ENCODE measurements at places on chromosomes 13 and 19. TPM values are rescaled to one million over a fixed set of nuclear protein-coding genes. Genes with fewer than 3 reads are reported as not detected.

YJEFN3 gene
- total RNA-seq, result 27.6 TPM

NRTN gene
- total RNA-seq, result 2.1 TPM

IRGC gene
- not detected for total RNA-seq

CASP14 gene
- not detected for total RNA-seq

COX7A1 gene
- not detected for total RNA-seq

CEACAM4 gene
- total RNA-seq, result not detected

SELENOV gene
- total RNA-seq, result 6.5 TPM

LPAR2 gene
- total RNA-seq, result 164 TPM

SIAH3 gene
- total RNA-seq, result not detected

SEMA6B gene
- total RNA-seq, result 26.6 TPM

DNA sequence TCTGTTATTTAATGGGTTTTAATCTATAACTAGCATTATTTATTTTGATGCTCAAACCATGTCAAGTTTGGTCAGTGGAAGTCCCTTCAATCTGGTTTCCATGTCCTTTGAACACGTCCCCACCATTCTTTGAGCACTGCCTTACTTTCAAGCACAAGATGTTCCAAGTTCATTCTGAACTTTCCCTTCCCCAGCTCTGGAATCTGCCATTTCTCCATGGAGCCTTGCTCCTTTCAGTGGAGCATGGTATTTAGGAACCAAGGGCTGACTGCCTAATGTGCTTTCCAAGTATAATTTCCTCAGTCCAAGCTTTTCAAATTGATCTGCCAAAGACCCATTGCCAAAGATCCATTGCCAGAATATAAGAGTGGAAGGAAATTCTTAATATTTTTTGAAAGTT is 1.1 kb upstream of the ZNF546 start:
- DNase-seq, result no peak

GRCh38 chr13:71488201-71488600 is 378.8 kb downstream of the DACH1 start:
- no peak for DNase-seq

DNA sequence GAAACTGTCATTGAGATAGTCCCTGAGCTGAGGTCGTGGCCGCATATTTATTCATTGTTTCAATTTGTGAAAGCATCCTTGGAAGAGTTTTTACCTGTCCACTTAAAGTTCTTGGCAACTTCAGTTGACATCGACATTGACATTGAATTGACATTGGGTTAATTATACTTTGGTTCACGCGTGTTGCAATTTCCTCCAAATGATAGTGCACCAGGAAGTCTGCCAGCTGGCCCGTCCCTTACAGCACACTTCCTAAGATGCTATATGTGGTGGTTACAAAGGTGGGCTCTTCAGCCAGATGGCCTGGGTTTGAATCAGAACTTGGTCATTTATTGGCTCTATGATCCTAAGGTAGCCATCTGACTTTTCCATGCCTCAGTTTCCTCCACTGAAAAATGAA is 176.0 kb downstream of the FGF14 start:
- DNase-seq, result no peak

DNA sequence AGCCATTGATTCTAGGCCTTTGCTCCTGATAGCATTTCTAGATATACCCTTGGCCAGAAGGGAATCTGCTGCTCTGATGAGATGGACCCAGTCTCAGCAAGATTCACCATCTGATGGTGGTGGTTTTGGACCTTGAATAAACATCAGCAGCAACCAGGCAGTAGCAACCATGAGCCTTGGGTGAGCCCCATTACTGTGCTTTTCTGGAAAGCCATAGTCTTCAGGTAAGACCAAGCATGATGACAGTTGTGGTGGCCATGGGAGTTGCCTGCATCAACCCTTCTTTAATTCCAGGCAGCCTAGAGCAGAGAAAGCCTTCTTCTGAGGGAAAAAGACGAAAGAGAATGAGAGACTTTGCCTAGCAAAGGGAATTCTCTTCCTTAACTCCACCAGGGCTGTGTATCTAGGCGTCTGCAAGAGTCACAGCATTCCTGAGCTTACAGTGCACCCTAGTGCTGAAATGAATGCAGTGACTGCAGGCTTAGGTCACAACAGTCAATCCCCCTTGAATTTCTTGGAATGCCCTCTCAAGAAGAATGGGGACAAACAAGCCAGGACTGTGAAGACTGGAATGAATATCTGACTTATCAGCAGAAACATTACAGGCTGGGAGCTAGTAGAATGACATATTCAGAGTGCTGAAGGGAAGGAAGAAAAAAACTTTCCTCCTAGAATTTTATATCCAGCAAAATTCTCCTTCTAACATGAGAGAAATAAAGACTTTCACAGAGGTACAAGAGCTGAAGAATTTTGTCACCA is 942.4 kb upstream of the PCDH20 start:
- DNase-seq, result peak; percentile 24

GRCh38 chr13:77079902-77080413 is 53.0 kb upstream of the FBXL3 start:
- DNase-seq, result no peak

GRCh38 chr19:40143612-40144011 is 47.6 kb upstream of the MAP3K10 start:
- DNase-seq, result no peak

GRCh38 chr19:36423925-36424324 is 5.5 kb upstream of the ZFP82 start:
- no peak for DNase-seq

DNA sequence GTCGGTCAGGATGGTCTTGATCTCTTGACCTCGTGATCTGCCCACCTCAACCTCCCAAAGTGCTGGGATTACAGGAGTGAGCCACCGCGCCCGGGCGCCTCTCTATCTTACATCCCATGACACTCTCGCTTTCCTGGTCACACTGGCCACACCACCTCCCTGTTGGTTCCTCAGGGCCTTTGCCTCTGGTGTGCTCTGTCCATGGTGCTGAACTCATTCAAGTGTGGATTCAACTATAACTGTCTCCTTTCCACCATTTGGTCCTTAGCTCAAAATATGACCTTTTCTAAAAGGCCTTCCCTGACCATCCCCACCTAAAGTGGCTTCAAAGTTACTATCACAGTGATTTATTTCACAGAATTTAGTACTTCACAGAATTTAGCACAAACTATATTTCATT is 3.7 kb upstream of the SMIM17 start:
- no peak for DNase-seq

DNA sequence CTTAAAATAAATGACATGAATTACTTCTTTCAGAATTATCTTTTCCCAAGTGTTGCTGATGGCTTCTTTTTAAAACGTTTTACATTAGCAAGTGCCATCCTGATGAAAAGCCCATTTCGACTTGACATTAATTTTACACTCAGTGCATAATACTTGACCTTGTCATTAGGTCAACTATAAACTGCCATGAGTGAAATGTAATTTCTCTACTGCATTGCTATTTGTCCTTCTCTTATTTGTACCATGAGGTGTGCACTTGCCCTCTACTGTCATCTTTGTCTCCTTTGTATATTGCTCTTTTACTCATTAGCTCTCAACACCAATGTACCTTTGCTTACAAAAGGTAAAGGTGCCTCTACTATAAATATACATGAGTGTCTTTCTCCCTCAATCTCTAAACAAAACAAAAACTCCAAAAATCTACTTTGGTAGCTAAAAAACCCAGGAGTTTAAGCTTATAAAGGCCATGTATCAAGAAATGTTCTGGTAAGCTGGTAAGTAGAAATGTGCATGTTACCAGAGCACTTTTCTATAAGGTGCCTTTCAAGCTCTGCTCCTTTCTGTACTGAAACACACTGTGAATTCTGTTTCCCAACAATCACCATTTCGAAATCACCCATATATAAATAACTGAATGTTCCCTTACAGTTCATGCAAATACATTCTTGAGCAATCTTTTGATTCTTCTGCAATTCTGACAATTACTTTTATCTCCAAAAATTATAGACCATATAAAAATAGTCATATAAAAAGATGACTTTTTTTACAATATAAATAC is 351.4 kb downstream of the SLITRK5 start:
- DNase-seq, result no peak

GRCh38 chr19:940591-941291 is 14.9 kb downstream of the ARID3A start:
- DNase-seq, result no peak

DNA sequence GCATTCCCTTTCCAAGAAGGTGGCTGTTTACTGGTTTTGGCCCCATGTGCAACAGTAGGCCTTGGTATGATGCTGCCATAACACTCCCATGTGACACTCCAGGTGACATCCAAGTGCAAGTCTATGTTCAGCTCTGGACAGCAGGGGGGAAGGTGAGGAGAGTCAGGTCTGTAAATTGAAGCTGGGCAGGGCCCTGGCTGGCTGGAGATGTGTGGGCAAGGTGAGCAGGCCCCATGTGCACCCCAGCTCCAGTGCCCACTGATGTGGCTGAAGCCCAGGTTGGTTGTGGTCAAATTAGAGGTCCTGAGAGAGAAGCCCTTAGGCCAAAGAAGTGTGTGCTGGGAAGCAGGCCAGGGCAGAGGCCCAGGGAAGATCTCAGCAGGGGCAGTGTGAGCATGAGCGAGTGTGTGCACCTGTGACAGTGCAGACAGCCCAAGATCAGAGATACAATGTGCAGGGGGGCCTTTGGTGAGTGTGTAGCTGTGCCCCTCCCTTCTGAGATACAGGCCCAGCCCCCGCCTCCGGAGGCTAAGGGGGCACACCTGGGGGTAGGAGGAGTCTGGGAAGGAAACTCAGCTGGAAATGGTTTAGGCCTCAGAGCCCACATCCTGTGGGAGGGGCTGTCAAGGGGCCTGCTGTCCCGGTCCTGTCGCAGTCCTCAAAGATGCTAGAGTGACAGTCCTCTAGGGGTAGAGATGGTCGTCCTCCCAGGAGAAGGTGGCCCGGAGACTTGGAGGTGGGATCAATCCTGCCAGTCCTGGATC is 18.6 kb downstream of the DEDD2 start:
- DNase-seq, result no peak

GRCh38 chr13:113928685-113929627 is 44.9 kb downstream of the C13orf46 start:
- no peak for DNase-seq

GRCh38 chr19:19319732-19320360 is 463 bp downstream of the SUGP1 start:
- DNase-seq, result no peak

GRCh38 chr13:82224806-82225205 is 1657.5 kb downstream of the SLITRK1 start:
- no peak for DNase-seq

- no peak for DNase-seq
Observed at GRCh38 chr13:73677048-73677601, 457.1 kb downstream of the KLF12 start.

GRCh38 chr13:46296115-46296822 is 84.5 kb downstream of the LRRC63 start:
- DNase-seq, result no peak

DNA sequence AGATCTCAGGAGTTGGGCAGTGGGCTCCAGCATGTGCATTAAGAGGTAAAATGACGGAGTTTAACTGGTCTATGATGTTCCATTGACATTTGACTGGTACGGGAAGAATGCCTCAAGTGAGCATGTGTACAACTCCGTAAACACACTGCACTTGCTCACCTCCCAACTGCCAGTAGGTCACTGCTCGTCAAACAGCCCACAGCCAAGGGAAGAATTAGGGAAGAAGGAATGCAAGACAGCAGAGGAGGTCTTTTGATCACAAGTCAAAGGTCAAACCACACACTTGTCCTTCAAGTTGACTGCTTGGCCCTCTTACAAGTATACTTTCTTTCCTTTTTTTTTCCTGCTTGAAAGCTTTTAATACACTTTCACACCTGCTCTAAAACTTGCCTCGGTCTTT is 236.7 kb downstream of the B3GLCT start:
- DNase-seq, result no peak

- DNase-seq, result no peak
Observed at GRCh38 chr13:75326173-75327134, 155.5 kb downstream of the TBC1D4 start.

DNA sequence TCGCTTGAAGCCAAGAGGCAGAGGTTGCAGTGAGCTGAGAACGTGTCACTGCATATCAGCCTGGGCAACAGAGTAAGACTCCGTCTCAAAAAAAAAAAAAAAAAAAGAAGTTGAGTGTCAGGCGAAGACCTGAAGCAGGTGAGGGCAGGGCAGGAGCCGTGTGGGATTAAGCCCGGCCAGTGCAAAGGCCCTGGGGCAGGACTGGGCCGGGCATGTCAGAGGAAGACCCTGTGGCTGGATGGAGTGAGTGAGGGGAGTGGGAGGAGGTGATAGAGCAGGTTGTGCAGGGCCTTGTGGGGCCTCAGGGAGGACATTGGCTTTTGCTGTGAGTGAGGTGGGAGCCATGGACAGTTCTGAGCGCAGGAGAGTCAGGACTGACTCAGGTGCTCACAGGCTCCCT is 47.9 kb downstream of the TMED1 start:
- DNase-seq, result no peak

- peak; percentile 68 for DNase-seq
Observed at GRCh38 chr13:27251166-27252091, at the start of gene RPL21. TSS of gene RPL21 (plus strand) at chr13:27251558. CDS start at chr13:27253777, 2,219 bp downstream.

- DNase-seq, result no peak
Observed at GRCh38 chr19:17324357-17325114, 10.1 kb downstream of the ANO8 start.

DNA sequence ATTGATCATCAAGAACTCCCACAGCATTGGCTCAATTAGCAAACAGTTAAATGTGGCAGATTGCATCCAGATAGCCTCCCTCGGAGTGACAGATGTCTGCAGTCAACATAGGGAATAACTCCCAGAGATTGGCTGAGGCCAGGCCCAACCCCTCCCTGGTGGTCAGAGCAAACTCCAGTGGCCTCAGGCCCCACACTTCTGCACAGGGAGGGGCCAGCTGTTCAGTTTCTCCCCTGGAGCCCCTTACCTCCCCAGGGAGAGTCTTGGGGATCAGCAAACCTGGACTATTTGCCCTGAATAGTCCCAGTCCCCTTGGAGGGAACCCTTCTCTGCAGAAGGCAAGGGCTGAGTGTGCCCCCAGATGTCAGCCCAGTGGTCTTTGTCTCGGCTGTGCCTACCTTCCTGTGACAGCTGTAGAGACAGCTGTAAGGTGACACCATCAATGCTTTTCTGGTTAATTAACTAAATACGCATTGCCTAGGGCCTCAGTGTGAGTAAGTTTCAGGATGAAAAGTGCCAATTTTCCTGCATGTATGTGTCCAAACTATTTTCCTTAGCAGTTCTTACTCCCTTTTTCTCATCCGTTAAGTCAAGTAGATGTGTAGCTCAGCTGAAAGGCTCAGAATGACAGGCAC is 102.7 kb upstream of the UQCRFS1 start:
- DNase-seq, result no peak

- DNase-seq, result no peak
Observed at GRCh38 chr13:50810998-50811397, 32.5 kb downstream of the DLEU7 start.

- no peak for DNase-seq
Observed at GRCh38 chr13:111219950-111220349, 100.5 kb upstream of the TEX29 start.

- no peak for DNase-seq
Observed at GRCh38 chr19:35144600-35145436, 1.8 kb downstream of the FXYD7 start.
